ENCODE measurements at places on chromosomes 5 and 9. TPM values are rescaled to one million over a fixed set of nuclear protein-coding genes. Genes with fewer than 3 reads are reported as not detected.

The ZNF879 gene
- total RNA-seq, result 3.8 TPM

The PCDHB11 gene
- total RNA-seq, result 0.17 TPM

The FBXL7 gene
- 2.4 TPM for total RNA-seq

The SH3GL2 gene
- under 0.01 TPM for total RNA-seq

The AMBP gene
- not detected for total RNA-seq

The HMHB1 gene
- not detected for total RNA-seq

The COL5A1 gene
- total RNA-seq, result 5.1 TPM

The DND1 gene
- 2.6 TPM for total RNA-seq

The PPP3R2 gene
- total RNA-seq, result not detected

The COL15A1 gene
- not detected for total RNA-seq

The NIPSNAP3A gene
- total RNA-seq, result 50.2 TPM

The CEL gene
- total RNA-seq, result 0.50 TPM

The PCDHGB4 gene
- 10.5 TPM for total RNA-seq

The GFI1B gene
- total RNA-seq, result not detected

The SLC25A25 gene
- 13.0 TPM for total RNA-seq

The NUTM2F gene
- not detected for total RNA-seq

The DCP2 gene
- 31.7 TPM for total RNA-seq

The SPATA31C1 gene
- not detected for total RNA-seq
